ENCODE measurements at places on chromosomes 16 and 17.

GRCh38 chr16:1458977-1459341 lies 14.6 kb upstream of the CCDC154 start:
- no peak for DNase-seq

DNA sequence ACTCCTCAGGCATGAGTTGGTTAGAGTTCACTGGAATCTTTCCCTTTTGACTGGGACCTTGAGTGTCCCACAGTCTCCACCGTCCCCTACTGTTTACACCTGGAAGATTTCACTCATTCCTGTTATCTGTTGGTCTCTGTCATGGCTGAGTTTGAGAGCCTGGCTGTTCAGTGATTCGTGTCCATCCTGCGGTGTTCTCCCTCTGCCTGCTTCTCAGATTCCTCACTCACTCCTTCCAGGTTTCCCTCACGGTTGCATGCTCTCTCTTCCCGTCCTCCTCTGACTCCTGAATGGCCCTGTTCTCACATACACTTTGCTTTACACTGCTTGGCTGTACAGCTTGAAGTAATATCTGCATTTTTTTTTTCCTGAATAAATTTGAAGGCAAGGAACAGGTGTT lies 24.5 kb downstream of the OR1D5 start:
- no peak for DNase-seq

DNA sequence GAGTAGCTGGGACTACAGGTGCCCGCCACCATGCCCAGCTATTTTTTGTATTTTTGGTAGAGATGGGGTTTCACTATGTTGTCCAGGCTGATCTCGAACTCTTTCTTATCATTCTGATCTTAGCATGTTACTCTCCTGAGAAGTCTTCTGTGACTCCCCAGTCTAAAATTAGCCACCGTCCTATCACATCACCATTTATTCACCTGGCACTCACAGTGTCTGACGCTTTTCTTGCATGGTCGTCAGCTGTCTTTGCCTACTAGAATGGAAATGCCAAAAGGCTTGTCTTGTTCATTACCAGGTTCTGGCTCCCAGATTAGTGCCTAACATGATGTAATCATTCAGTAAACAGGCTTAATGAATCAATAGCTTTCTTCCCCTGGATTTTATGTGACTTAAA lies 23.8 kb downstream of the TOM1L1 start:
- no peak for DNase-seq

DNA sequence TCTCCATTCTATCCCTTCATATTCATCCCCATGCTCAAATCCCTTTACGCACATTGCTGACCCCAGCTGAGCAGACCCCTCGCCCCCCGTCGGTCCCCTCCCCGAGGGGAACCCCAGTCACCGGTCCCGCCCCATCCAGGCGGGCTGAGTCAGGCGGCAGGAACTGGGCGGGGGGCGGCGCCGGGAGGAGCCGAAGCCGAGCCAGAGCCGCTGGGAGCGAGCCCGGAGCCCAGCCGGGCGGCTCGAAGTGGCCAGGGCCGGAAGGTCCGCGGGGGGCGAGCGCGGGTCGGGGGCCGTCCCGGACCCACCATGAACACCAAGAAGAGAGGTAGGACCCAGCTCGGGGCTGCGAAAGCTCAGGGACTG lies 8.6 kb downstream of the RIPOR1 start:
- peak; percentile 57 for DNase-seq

- DNase-seq = no peak
These were observed 86.3 kb downstream of the VPS53 start for GRCh38 chr17:628089-628941.
